ENCODE measurements at places on chromosomes 6 and 20.

DNA sequence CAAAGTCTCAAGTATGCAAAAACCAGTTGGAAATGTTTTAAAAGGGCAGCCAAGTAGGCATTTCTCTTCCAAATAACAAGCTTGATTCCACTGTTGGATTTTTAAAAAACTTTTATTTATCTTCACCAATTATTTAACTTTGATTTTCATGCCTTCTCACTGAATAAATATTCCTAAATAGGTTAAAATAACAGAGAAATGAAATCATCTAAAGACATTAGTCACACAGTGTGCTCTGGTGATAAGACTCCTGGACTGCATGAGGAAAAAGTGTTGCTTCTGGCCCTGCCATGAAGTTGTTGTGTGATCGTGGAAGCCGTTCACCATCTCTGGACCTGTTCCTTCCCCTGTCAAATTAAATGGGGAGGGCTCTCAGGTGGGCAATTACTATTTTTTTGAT is 33.8 kb upstream of the IGF2R start:
- no peak for DNase-seq

DNA sequence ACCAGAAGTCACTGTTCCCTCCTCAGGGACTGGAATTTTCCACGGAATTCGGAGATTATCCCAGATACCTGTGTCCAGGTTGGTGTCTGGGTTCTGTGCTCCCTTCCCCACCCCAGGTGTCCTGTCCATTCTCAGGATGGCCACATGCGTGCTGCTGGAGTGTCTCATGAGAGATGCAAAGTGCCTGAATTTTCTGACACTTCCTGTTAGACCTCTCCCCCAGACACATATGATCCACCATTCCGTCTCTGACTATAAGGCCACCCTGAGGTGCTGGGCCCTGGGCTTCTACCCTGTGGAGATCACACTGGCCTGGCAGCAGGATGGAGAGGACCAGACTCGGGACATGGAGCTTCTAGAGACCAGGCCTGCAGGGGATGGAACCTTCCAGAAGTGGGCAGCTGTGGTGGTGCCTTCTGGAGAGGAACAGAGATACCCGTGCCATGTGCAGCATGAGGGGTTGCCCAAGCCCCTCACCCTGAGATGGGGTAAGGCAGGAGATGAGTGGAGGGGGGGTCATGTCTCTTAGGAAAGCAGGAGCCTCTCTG is 14.4 kb upstream of the HLA-A start:
- DNase-seq = no peak

DNA sequence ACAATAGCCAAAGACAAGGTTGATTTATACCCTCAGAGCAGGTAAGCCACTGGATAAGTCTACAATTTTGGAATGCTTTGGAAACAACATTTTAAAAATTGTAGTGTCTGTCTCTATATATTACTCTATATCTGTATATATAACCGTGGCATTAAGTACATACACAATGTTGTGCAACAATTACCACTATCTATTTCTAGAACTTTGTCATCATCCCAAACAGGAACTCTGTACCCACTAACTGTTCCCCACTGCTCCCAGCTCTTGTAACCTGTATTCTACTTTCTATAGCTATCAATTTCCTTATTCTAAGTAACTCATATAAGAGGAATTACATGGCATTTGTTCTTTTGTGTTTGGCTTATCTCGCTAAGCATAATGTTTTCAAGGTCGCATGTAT is 78.2 kb upstream of the ASCC3 start:
- DNase-seq = no peak

DNA sequence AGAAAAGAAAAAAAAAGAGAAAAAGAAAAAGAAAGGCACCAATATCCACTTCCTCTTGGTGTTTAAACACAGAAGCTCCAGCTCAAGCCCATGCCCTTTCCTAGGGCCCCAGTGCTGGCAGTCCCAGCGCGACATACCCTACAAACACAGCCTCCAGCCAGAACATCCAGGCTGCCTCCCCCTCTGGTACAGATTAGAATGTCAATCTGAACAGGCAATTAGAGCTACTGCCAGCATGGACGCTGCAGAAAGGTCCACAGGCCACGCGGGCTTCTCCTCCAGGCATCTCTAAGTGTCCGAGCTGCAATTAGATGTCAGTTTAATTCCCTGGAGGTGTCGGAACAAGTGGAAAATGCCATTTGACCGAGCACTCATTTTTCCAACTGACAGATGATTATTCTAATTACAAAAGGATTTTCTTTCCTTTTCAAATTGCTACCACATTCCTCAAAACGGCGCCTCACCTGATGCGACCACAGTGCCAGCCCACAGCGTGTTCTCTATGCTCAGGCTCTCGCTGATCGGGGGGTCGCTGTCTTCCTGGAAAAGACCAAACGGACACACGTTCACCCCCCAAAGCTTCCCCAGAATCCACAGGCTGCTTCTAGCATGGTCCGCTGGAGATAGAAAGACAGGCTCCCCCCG is 79.5 kb downstream of the ATP9A start:
- no peak for DNase-seq

DNA sequence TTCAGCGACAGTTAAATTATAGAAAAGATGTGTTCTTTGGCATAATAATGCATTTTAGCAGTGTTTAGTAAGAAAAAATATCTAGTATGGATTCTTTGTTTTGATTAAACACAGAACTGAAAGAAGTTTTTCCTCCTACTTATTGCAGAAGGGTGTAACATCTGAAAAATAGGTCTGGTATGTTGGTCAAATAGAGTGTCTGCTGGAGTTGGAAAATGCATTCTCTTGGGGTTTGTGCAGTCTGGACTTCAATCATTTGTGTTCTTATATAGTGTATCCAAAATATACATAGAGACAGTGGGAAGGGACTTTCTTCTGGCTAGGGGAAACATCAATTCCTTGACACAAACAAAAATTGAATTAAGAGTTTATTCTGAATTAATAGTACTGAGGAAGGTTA is 132.4 kb upstream of the MAN1A1 start:
- no peak for DNase-seq

DNA sequence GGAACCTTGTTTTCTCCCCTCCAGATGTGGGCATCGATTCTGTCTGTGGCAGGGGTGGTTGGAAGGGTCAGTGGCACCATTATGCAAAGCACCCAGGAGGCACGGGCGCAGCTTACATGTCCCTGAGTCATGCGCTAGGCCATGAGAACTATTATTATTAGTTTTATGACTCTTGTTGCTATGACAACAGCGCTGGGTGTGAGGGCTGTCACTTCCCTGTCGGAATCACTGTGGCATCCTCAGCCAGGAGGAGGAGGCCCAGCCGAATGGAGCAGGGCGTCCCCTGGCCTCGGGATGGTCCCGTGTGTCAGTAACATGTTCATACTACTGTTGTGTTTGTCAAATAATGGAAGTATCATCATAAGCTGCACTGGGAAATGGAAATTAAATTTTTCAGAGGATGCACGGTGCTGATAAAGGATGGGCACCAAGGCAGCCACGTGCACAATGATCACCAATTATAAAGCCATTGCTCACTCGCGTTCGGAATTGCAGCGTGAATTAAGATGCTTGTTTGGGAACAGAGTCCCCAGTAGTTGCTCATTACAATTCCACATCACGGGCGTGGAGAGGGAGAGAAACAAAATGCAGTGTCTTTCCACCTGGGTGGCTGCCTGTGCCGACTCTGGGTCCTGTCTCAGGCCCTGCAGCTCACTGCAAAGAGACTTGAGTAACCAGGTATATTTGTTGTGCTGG is 247.9 kb downstream of the CDH4 start:
- DNase-seq = no peak

DNA sequence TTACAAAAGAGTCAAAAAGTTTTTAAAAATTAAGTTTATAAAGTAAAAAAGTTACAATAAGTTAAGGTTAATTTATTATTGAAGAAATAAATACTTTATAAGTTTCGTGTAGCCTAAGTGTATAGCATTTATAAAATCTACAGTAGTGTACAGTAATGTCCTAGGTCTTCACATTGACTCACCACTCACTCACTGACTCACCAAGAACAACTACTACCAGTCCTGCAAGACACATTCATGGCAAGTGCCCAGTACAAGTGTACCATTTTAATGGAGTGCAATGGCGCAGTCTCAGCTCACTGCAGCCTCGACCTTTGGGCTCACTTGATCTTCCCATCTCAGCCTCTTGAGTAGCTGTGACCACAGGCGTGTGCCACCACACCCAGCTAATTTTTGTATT is 128.2 kb downstream of the GPX5 start:
- no peak for DNase-seq
